ENCODE measurements at places on chromosomes 11 and 22.

DNA sequence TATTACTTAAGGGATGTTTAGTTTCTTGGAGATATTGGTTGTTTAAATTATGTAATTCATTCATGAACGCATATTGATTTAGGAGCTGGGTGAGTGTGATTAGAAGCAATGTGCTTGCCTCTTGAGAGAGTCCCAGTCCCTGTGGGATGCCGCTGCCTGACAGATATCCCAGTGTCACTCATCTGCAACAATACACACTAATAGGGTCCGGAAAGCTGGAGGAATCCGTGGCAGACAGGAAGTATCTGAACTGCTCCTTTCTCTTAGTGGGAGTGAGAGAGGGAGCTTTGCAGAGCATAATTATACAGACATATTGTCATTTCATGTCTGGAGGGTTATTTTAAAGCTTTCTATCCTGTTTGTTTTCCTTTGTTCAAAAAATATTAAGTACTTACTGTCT is 17.4 kb downstream of the AMOTL1 start:
- no peak for DNase-seq

DNA sequence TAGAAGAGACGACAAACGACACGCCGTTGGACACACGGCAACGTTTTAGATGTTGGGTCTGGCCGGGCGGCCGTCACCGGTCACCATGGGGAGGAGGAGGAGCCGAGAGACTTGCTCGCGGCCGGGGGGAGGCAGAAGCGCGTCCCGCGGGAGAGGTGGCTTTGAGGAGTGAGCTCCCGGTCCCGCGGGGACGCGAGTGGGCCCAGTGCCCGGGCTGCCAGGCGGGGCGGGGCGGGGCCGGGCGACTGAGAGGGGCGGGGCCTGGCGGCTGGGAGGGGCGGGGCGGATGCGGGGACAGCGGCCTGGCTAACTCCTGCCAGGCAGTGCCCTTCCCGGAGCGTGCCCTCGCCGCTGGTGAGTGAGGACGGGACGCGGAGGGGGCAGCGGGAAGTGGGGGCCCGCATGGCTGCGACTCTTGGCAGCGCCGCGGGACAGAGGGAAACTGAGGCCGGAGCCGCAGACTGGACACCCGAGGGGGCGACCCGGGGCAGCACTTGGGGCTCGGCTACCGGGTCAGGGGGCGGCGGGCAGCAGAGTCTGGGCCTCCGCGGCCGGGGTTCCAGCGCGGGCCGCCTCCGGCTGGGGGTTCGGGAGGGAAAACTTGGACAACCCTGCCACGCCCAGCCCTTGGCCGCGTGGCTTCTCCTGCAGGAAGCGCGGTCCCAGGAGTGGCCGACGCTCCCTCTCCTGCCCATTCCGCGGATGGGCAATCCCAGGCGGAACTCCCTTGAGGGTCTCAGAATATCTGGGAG is at the start of gene TSPO:
TSS of gene TSPO (plus strand) at position 309 of the 752 bp plus-strand sequence. CDS start 7,680 bp downstream, outside the sequence.
- DNase-seq = peak; percentile 73

GRCh38 chr11:116687458-116688201 is 85.2 kb downstream of the BUD13 start:
- no peak for DNase-seq

- DNase-seq = no peak
Observed at GRCh38 chr11:85718991-85719807, 33.2 kb upstream of the CCDC89 start.

DNA sequence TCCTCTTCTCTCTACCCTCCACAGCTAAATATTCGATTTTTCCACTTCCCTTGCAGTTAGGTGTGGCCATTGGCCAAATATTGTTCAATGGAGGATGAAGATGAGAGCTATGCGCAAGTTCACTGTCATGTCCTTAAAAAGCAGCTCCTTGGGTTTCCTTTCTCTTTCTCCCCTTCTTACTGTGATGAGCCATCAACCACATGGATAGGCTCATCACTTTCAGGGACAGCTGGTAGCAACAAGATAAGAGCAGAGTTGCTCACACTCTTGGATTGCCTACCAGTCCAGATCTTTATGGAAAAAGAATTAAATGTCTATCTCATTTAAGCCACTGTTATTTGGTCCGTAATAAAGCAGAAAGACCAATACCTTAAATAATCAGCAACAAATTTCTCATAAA is 377.0 kb downstream of the DDX10 start:
- no peak for DNase-seq

- no peak for DNase-seq
Observed at GRCh38 chr22:27749597-27750225, 51.8 kb downstream of the MN1 start.

- no peak for DNase-seq
Observed at GRCh38 chr11:47469361-47470179, 20.6 kb upstream of the RAPSN start.

GRCh38 chr11:18046116-18046777 is at the start of gene TPH1:
Gene TPH1 (minus strand): TSS chr11:18046269. CDS start chr11:18040762, 5,507 bp downstream.
- no peak for DNase-seq

GRCh38 chr11:122690801-122691548 is 35.5 kb downstream of the UBASH3B start:
- peak; percentile 29 for DNase-seq

- DNase-seq = peak; percentile 79
Observed at GRCh38 chr11:122853971-122854446, 15.7 kb downstream of the CRTAM start.
